ENCODE measurements at places on chromosomes 12 and 14.
A peak's percentile ranks its signal among the peaks of the same experiment; 100 is the strongest.

DNA sequence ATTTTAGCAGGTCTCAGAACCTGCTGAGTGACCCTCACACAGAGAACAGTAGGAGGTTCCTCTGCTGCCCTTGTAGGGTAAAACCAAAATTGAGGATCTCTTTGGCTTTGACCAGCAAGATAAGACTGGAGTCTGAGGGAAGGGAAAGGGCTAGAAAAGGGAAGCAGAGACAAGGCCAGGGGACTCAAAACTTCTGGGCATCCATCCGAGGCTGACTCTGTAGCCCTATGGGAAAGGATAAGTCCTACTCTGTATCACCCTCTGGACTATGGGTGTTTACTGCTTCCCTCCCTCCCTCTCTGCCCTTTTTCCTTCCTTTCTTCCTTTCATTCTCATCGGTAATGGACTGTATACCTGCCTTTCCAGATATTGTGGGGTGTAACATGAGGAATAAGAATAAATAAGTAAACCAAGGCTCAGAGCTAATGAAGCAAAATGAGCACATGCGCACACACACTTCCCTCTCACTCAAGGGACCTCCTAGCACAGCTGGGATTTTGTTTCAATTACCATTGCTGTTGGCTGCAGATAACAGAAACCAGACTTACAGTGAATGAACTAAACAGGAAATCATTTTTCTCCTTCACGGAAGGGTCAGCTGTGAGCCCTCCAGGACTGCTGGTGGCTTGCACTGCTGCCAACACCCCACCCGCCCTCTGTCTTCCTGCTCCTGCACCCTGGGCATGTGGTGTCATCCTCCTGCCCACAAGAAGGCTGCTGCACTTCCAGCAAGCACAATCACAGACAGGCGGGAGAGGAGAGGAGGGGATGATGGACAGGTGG, 404.4 kb upstream of the CCDC196 start:
- no peak for DNase-seq

- peak; percentile 21 for DNase-seq
Measured at GRCh38 chr12:48924617-48925303, 532 bp downstream of the FKBP11 start.

DNA sequence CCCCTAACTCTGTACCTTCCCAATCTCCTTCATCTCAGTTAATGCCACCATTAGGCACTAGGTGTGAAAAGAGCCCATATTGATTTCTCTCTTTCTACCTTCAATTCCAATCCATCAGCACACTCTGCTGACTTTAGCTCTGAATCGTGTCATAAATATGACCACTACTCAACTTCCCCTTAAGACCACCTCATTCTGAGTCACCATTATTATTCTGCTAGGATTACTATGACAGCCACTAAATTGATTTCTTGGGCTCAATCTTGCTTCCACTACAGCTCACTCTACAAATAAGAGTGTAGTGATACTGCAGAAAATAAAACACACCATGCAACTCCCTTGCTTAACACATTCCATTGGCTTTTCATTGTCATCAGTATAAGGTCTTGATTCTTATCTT, 1449.0 kb upstream of the FLRT2 start:
- no peak for DNase-seq

GRCh38 chr12:107590413-107590812, 95.2 kb upstream of the PWP1 start:
- DNase-seq = no peak

GRCh38 chr12:54197010-54197409, 8.2 kb upstream of the SMUG1 start:
- DNase-seq = no peak

- DNase-seq = no peak
Measured at GRCh38 chr14:67856827-67857226, 37.2 kb downstream of the RAD51B start.

DNA sequence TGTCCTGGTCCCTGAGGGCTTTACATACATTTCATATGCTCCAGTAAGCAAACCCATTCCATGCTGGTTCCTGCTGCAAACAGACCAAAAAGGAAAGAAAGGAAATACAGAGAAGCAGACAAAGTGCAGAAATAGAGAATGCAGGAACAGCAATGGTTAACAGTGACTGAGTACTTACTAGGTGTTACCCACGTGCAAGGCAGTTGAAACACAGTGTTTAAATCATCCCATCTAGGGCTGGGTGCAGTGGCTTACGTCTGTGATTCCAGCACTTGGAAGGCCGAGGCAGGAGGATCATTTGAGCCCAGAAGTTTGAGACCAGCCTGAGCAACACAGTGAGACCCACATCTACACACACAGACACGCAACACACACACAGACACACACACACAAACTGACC, 21.2 kb upstream of the NINJ2 start:
- no peak for DNase-seq

GRCh38 chr12:128942960-128943477, 89.7 kb downstream of the GLT1D1 start:
- no peak for DNase-seq

DNA sequence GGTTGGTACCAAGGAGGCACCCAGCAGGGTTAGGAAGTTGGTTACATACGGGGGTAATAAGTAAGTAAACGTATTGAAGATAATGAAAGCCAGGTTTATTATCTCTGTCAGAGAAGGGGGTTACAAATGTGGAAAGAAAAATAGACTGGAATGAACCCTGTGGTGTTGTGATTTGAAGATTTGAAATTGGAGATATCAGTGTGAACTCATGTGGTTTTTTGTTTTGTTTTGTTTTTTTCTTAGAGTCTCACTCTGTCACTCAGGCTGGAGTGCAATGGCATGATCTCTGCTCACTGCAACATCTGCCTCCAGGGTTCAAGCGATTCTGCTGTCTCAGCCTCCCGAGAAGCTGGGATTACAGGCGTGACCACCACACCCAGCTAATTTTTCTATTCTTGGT, 14.1 kb upstream of the SLC25A3 start:
- DNase-seq = no peak

GRCh38 chr14:105926373-105927095, 400.2 kb downstream of the TMEM121 start:
- DNase-seq = no peak

DNA sequence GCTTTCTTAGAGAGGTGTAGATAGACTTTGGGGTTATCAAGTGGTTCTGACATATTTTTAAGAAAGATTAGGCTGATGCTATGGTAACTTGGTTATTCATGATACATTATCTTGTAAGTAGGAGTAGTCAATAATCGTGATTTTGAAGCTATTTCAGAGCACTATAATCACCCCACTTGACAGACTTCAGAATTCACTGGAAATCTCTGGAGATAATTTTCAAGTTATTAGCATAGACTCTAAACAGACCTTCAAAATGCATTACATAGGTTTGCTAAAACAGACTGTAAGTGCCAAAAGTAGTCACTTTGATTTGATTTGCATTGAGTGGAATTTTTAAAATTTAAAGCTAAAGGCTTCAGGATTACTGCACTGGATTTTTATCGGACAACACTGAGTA, 74.3 kb downstream of the ERGIC2 start:
- no peak for DNase-seq

DNA sequence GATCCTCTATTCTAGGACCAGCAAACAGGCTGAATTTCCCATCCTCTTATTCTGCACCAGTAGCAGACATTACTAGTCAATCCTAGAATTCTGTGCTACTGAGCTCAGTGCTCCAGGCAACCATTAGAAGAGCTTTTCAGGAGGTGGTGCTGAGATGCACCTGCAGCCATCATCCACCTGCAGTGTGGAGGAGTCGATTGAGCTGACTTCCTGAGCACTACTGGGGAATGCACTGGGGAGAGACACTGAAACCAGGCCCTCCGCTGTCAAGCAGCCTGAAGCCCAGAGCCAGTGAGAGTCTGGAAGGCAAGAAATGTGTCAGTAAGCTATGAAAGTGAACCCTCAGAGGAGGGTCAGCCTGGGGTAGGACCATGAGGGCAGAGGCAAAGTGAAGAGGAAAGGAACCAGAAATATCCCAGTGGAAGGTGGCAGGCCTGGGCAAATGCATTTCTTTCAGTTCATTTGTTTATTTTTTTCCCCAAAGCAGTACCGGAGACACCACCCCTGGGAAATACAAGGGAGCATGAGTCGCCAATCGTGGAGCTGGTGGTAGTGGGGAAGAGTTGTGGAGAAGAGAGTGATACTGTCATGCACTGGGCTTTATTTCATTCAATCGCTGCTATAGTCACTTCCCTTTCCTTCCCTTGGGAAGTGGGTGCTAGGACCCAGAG, 23.0 kb upstream of the SERPINA4 start:
- no peak for DNase-seq

DNA sequence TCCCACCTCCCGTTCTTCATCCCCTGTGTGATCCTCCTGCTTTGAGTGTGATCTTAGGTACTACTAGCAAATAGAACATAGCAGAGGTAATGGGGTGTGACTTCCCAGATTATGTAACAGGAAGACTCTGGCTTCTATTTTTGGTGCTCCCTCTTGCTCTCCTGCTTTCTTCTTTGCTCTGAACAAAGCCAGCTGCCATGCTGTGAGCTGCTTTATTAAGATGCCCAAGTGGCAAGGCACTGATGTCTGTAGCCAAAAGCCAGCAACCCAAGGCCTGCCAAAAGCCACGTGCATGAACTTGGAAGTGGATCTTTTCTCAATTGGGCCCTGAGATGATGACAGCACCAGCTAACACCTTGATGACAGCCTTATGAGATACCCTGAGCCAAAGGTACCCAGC, 5.8 kb upstream of the MFAP5 start:
- DNase-seq = no peak

GRCh38 chr14:61042220-61042619, 61.2 kb downstream of the SLC38A6 start:
- no peak for DNase-seq

GRCh38 chr12:96879301-96879700, 27.8 kb upstream of the NEDD1 start:
- DNase-seq = no peak

DNA sequence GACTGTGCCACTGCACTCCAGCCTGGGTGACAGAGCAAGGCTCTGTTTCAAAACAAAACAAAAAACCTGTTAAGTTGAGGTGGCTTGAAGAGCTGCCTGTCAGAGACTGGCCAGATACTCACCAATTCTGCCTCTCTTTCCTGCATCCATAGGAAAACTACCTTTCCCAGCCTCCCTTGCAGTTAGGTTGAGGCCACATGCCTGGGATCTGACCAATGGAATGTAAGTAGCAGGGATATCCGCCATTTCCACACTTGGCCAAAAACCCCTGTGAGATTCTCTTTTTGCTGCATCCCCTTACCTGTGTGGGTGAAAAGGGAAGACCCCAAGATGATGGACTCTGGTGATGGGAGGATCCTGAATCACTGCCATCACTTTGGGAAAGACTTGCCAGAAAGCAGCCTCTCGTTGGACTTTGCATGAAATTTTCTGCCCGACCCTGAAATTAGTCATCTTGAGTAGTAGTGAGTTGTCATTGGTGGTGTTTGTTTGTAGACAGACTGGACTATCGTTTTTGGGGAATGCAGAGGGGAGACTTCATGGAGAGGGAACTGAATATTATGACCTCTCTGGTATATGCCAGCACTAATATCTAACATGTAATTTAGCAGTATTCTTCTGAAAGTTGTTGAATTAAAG, 14.0 kb downstream of the GPR68 start:
- DNase-seq = no peak
